ENCODE measurements at places on chromosomes 2 and 18. TPM values are rescaled to one million over a fixed set of nuclear protein-coding genes. Genes with fewer than 3 reads are reported as not detected.
A peak's percentile ranks its signal among the peaks of the same experiment; 100 is the strongest.

DNA sequence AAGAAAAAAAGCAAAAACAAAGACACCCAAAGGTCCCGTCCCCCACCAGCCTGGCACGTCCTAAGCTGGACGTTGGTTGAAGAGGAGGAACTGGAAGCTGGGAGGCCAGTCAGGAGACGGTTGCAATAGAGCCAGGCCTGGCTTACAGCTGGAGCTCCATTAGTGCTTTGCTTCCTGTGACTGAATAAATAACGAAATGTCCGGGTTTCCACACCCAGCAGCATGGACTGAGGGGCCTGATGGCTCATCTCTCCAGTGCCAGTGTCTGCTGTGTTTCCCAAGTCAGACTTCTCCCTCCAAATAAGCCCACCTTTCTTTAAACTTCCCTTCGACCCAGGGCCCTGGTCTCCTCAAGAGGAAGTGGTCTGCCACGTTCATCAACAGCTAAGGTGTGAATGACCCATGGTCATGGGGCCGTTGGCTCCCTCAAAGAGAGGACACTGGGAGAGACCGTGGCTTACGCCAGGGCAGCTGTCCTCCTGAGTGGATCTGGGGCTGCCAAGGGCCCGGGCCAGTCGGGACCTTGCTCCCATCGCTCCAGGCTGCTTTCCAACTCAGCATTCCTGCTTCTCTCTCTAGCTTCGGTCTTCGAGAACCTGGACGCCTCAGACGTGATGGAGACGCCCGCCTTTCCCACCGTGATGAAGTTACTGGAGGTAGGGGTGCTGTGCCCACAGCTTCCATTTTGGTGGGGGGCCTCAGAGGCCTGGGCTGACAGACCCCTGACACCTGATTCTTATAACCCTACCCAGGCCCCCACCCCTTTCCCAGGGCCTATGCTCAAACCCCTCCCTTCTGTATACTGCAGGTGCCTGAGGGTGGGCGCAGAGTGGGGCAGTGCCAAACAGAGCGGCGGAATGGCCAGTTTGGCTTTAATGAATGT is 44.9 kb downstream of the MYO7B start:
- DNase-seq, result no peak

GRCh38 chr2:19046986-19047780 is 311.2 kb downstream of the OSR1 start:
- peak; percentile 57 for DNase-seq

The GALR1 gene
- polyA plus RNA-seq, result 0.13 TPM

DNA sequence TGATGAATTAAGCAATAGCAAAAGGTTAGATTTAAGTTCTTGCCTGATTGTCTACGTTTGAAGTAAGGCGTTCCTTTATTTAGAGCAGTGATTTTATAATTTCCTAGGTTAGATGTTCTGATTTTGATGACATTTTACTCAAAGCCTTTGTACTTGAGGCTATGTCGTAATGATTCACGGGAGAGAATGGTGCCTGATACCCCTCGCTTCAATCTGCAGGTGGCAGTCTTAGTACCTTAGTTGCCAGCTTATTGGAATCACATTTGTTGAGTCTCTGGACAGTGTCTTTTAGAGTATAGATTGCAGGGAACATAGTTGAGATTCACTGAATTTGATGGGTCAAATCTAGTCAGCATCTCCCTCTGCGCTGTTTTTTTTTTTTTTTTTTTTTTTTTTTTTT is 89.5 kb downstream of the BIRC6 start:
- no peak for DNase-seq

DNA sequence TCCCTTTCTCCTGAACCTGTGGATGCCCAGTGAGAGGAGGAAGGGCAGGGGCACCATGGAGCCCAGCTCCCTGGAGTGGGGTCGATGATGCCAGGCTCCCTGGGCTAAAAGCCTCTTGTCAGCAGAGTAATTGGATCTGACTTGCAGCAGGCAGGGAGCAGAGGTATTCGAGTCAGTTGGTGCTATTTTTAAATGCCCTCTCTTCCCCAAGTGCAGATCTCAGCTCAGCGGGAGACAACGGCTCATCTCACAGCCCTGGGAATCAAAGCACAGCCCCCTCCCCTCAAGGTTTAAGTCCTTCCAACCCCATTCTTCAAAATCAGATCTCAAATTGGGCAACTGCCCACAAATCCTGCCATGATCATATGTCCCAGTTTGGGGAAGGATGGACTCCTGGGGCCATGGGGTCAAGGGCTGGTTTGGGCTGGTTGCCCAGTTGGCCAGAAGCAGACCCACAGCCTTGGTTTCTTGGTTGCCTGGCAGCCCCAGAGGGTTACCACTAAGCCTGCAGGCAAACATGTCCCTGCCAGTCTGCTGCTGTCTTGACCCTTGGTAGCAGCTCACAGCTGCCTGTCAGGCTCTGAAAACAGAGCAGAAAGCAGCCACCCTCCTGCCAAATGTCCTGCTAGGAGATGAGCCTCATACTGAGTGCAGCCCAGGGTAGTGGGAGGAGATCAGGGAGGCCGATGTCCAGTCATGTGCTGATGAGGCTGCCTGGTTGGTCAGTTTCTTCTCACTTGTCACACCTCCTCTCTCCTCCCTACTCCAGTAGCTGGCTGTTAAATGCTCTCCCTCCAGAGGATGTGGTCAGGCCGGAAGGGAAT is 244.9 kb downstream of the LOXHD1 start:
- DNase-seq, result peak; percentile 72

DNA sequence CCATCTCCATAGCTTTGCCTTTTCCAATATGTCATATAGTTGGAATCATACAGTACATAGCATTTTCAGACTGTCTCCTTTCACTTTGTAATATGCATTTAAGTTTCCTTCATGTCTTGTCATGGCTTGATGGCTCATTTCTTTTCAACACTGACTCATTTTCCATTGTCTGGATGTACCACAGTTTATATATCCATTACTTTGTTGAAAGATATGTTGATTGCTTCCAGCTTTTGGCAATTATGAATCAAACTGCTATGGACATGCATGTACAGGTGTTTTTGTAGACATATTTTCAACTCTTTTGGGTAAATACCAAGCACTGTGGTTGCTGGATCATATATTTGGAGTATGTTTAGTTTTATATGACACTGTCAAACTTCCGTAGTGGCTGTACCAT is 26.3 kb downstream of the ACSL3 start:
- DNase-seq, result no peak

DNA sequence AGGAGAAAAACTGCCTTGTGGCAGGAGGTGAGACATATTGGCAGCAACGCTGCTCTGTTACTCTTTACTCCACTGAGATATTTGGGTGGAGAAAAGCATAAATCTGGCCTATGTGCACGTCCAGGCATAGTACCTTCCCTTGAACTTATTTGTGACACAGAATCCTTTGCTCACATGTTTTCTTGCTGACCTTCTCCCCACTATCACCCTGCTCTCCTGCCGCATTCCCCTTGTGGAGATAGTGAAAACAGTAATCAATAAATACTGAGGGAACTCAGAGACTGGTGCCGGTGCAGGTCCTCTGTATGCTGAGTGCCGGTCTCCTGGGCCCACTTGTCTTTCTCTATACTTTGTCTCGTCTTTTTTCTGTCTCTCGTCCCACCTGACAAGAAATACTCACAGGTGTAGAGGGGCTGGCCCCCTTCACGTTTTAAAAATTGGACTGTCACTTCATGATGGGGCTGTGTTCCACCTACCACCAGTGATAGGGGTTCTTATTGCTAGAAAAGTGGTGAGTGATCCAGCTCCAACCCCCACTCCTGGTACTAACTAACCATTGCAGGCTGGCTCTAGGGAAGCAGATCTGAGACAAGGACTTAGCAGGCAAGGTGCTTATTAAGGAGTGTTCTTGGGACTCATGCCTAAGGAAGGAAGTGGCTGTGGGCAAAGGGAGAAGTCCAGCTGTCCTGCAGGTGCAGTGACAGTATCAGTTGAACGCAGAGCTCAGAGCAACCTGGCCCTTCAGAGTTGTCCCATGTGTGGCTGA is 51.7 kb downstream of the LONRF2 start:
- DNase-seq, result no peak

DNA sequence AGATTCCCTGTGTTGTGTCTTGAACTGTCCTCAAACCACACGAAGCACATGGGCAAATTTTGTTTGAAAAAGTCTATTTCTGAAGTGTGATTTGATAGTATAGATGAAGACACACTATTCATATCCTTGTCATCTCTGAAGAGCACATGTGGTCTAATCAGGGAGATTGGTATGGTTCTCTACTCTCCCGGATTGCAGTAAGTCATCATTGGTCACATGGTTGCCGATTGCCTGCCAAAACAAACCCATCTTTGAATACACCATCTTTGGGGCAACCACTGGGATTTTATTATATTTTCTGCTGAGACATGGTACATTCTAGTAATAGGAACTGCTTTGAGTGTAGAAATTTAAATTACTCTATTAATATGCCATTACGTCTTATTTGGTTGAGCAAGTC is 186.9 kb downstream of the MYO1B start:
- DNase-seq, result no peak

DNA sequence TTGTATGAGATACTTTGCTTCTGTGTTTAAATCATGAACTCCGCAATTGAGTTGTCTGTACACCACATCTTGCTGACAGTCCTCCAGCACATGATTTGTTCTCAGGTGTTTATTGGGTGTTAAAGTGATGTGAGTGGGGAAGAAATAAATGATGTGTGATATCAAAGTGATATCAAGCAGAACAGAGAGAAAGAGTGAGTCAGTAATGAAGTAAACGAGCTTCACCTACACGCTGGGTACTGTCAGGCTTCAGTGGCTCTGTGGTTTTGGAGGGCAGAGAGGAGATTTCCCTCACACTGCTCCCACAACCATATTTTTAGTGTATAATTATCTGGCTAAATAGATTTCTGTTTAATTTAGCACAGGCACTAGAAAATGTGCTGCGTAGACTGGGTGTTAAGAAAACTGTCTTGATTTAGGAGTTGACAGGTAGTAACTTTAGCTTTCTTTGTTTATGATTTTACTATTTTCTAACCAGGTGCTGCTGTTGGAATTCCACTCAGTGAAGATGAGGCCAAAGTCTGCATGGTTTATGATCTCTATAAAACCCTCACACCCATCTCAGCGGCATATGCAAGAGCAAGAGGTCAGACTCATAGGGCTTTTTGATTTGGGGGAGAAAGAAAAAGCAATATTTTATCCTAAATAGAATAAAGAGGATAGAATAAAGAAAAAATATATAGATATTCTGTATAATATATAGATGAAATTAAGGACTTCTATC is 21.2 kb downstream of the ATIC start:
- DNase-seq, result no peak

The CD28 gene
- polyA plus RNA-seq, result 6.7 TPM

The SERPINB4 gene
- polyA plus RNA-seq, result not detected

GRCh38 chr2:189530965-189531637 is 49.5 kb downstream of the SLC40A1 start:
- DNase-seq, result no peak

- no peak for DNase-seq
Measured at GRCh38 chr2:71603851-71604725, 150.7 kb downstream of the DYSF start.

DNA sequence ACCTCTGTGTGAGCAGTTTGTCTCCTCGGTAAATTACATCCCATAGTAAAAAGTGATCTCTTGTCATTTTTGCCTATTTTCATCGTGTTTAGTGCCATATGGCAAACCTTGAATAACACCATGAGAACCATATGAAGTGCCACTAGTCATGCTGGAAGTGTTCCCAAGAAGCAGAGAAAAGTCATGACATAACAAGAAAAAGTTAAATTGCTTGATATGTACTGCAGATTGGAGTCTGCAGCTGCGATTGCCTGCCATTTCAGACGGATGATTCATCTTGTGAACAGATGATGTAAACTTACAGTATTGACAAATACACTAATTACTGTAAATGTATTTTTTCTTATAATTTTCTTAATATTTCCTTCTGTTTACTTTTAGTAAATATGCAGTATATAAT is 846.7 kb downstream of the BCL11A start:
- DNase-seq, result no peak

- DNase-seq, result no peak
Measured at GRCh38 chr18:66873899-66874298, 270.0 kb upstream of the CDH19 start.

- DNase-seq, result no peak
Measured at GRCh38 chr2:175847128-175847527, 154.9 kb downstream of the LNPK start.

The PAIP2B gene
- polyA plus RNA-seq, result 7.4 TPM

- no peak for DNase-seq
Measured at GRCh38 chr2:200496696-200497095, 13.2 kb downstream of the KCTD18 start.

DNA sequence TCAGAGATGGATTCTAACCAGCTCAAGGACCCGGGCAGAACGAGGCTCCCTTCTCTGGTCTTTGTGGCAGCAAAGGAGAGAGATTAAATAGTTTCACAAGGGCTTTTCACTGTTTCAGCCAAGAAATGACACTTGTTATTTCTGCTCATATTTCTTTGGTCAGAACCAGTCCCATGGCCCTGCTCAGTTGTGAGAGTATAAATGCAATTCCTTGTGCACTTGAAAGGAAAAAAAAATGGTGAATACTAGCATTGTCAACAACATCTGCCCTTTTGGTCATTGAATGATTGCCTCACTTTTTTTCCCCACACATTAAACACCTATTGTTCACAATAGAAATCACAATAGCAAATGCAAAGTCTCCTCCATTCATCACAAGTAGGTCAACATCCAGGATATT is 104.4 kb downstream of the RDH14 start:
- no peak for DNase-seq

- peak; percentile 39 for DNase-seq
Measured at GRCh38 chr2:45119038-45119437, 109.8 kb upstream of the SIX2 start.

The CAB39 gene
- 64.8 TPM for polyA plus RNA-seq

DNA sequence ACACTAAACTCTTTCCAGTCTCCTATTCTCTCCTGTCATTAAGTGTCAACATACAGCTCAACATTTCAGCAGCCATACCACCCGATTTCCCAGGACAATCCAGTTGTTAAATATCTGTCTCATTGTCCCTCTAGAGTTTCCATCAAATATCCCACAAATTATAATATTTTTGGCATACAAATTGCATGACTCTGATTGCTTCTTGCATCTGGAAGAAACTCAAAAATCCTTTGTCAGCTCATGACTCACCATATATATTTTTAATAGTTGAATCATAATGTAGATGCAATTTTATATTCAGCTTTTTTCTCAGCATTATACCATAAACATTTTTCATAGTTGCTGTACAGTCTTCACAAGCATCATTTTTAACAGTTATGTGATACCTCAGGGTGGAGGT is 7.2 kb downstream of the SLC30A3 start:
- DNase-seq, result no peak

The GPR45 gene
- polyA plus RNA-seq, result not detected

- DNase-seq, result no peak
Measured at GRCh38 chr2:48483916-48484315, 46.0 kb upstream of the STON1 start.

DNA sequence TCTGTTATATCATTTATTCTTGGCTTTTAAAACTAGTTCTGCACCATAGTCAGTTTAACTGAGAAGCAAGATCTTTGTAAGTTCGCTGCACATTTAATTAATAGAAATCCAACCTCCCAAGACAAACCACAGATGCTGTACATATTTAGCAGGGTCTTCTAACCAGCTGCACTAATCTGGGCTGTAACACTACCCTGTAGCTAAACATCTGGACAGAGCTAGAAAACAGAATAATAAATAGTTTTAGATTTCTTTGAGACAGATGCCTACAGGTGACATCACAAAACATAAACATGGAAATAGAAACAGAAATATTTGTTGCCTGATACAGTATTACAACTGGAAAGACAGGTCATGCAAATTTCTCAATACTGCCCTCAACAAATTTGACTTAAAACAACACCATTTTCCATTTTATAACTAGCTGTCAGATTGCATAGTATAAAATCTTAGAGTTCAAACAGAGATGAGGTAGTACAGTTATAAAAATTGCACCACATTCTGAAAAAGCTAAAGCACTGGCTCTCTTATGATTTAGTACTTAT is 315.1 kb downstream of the NR4A2 start:
- DNase-seq, result no peak
